G401 (cell line): ENCODE measurements at places on chromosomes 1 and 21.

DNA sequence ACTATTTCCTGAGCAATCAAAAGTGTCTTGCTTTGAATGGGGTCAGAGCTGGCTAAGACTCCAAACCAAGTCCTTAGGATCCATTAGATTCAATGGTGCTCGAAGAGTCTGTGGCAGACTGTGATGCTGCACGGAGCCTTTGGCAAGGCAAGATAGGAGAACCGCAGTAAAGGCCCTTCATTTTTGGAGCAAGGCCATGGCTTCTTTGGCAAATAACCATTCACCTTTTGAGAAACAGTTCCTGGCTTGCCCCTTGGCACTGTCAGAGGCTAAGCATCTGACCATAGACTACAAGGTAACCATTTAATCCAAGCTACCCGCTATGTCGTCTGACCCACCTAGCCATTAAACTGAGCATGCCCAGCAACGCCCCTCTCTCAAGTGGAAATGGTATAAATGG is 45.2 kb downstream of the EDN2 start:
- peak; percentile 57 for DNase-seq

GRCh38 chr1:206895325-206895724 is 1.9 kb upstream of the IL24 start:
- no peak for DNase-seq

GRCh38 chr1:94383966-94384408 is 34.2 kb upstream of the ABCD3 start:
- DNase-seq = no peak

- no peak for DNase-seq
These were observed 60.8 kb downstream of the BCAR3 start for GRCh38 chr1:93620841-93621210.

GRCh38 chr1:6365047-6365446 is 28.5 kb downstream of the ACOT7 start:
- DNase-seq = no peak

- no peak for DNase-seq
These were observed 1528.6 kb upstream of the TPTE start for GRCh38 chr21:8992731-8993174.

- DNase-seq = no peak
These were observed 47.2 kb downstream of the HNRNPR start for GRCh38 chr1:23296931-23297330.

DNA sequence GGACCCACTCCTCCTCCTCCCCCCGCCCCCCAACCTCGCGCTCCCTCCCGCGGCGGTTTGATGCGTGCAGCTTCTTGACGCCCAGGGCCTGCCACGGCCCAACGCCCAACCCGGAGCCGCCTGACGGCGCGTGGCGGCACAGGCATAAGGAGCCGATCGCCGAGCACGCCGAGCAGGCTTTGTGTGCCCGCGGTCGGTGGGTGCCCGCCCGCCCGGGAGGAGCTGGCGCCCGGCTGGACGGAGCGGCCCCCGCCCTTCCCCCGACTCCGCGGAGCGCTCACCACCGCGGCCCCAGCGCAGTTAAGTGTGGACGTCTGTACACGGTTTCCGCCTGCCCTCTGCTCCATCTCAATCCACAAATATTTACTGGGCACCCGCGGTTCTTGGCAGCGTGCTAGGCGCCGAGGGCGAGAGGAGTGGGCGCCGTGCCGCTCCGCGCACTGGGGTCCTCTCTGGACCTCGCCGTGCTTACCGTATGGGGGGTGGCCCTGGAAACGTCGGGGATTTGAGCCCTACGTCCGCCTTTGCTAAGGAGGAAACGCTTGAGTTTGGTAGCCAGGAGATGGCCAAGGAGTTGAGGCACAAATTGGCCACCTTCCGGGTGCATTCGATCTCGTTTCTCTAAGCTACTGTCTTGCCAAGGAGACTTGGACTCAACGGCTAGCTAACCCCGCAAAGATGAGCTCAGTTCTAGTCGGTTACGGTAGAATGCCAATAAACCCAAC is 444 bp upstream of the HDGF start:
- DNase-seq = peak; percentile 97

DNA sequence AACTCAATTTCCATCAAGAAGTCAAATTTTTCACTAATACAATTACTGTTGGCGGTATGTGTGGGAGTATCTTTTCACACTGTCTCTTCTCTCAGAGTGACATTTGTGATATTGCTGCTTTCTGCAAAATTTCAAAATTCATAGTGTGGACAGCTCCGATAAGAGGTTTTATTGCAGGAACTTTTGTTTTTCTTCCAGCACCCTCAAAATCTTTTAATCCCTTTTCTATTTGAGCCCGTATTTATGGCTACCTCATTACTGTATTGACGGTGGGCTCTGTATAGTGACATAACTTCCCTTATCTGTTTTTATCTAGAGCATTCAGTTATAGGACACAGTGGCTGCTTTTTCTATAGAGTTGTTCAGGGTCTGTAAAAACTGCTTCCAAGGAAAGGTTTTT is 794.4 kb upstream of the TMPRSS15 start:
- DNase-seq = no peak
